ENCODE measurements at places on chromosomes 11 and 22.

- peak; percentile 76 for DNase-seq
These were observed at the start of gene IL10RA for GRCh38 chr11:117985953-117986887. TSS of gene IL10RA (plus strand) at chr11:117986394. CDS start at chr11:117986468, 74 bp downstream.

GRCh38 chr11:125164422-125165110 is at the start of gene PKNOX2:
TSS of gene PKNOX2 (plus strand) at chr11:125164751. CDS start at chr11:125351306, 186,555 bp downstream.
- DNase-seq: peak; percentile 76

DNA sequence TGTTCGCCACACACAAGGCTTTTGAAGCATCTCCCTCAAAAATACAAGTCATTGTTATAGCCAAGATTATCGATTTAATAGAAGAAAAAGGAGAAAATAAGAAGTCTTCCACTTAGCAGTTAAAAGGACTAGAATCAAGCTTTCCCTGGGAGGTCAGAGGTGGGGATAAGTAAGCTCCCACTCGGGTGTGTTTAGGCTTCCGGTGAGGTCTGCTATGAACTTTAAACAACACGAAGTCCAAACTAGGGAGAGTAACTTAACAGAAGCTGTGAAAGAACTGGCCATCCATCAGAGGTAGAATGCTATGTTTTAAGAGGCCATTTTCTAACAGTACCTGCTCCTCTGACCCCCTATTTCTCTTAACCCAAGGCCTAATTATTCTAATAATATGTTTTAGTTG is 91.4 kb upstream of the APOA1 start:
- no peak for DNase-seq

DNA sequence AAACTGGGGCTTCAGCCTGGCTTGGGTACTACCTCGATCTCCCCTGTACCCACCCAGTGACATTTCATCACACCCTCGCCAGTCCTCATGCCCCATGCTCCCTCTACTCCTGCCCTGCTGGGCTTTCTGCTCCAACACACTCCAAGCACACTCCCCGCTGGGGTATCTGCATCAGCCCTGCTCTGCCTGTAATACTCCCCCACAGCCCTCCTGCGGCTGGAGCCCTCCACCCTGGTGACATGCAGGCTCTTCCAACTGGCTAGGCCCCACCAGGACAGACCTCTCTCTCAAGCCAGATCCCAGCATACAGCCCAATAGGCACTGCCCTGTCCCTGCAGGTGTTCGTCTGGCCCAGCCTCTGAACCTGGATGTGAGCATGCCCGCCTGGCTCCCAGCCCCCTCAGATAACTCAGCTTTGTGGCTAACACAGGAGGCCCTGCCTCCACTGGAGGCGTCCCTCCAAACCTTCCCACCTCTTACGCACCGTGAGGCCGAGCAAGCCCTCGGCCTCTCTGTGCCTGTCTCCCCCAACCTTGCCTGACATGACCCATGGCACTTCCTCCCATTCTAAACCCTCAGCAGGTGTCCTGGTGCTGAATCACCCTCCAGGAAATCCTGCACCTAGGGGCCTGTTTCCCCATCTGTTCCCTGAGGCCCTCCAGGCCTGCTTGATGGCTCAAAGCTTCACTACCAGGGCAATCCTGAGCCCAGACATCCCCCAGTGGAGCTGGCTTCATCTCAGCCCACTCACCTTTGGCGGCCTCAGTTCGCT is 33.5 kb upstream of the TXNRD2 start:
- no peak for DNase-seq

DNA sequence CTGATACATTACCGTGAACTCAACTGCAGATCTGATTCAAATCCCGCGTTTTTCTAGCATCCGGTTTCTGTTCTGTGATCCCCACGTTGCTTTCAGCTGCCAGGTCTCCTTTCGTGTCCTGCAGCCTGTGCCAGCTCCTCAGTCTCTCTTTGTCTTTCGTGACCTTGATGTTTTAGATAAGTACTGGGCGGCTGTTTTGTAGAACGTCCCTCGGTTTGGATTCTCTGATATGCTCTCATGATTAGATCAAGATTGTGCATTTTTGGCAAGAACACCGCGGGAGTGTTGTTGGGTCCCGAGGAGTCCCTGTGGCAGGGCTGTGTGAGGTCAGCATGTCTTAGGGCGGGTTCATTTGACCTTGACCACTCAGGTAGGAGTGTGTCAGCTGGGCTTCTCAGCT is 38.6 kb downstream of the KCNQ1 start:
- no peak for DNase-seq

- DNase-seq: no peak
These were observed 77.0 kb upstream of the DDI1 start for GRCh38 chr11:103959279-103959942.
